ENCODE measurements at places on chromosomes 1 and 21. TPM values are rescaled to one million over a fixed set of nuclear protein-coding genes. Genes with fewer than 3 reads are reported as not detected.
A peak's percentile ranks its signal among the peaks of the same experiment; 100 is the strongest.

Gene LZIC
- total RNA-seq, result 29.7 TPM

Gene PLCH2
- total RNA-seq, result 0.11 TPM

Gene GOLT1A
- total RNA-seq, result not detected

Gene ALPL
- 20.3 TPM for total RNA-seq

Gene PAQR6
- total RNA-seq, result 2.6 TPM

Gene NTMT2
- total RNA-seq, result 2.0 TPM

Gene SLC44A5
- total RNA-seq, result 3.9 TPM

- peak; percentile 4 for DNase-seq
Measured at GRCh38 chr1:18732686-18733085, 102.0 kb downstream of the PAX7 start.

- no peak for DNase-seq
Measured at GRCh38 chr1:153612111-153612754, 704 bp downstream of the S100A16 start.

GRCh38 chr1:206544562-206545257 lies 37.4 kb downstream of the RASSF5 start:
- peak; percentile 85 for DNase-seq

- no peak for DNase-seq
Measured at GRCh38 chr1:147784941-147785340, 24.5 kb upstream of the GJA5 start.

DNA sequence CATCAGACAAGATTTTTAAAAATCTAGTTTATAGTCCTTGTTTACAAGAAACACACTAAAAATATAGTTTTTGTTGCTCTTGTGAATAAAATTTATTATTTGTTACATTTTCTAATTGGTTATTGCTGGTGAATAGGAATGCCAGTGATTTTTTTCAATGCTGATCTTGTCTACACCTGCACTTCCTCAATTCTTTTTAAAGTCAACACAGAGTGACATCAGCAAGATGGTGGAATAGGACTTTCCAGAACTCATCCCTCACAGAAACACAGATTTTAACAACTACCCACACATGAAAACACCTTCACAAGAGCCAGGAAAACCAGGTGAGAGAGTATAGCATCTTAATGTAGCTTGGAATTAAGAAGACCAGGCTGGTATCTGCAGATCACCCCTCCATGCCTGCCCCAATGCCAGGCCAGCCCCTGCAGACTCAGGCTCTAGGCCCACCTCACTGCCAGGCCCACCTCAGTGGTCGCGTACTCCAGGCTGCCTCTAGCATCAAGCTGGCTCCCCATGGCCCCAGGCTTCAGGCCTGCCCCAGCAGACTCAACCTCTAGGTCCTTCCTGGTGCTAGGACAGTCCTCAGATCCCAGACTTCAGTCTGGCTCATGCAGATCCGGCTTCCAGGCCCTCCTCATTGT lies 117.6 kb downstream of the WDR3 start:
- DNase-seq, result no peak

DNA sequence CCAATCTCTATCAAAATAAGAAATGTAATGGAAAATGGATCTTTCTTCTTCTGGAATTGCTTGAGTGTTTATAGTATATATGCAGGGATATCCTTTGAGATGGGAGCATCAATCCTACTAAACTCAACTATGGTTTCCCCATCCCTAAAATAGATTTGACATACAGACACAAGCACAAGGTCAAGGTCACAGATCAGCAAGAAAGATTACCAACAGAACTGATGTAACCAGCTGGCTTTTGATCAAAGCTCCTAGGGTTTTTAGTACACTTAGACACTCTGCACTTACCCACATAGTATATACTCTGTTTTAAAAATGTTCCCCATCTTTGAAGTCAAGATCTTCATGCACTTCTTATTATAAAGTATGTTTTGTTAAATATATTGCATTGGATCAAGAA lies 85.5 kb downstream of the NRIP1 start:
- DNase-seq, result no peak

- no peak for DNase-seq
Measured at GRCh38 chr1:192807211-192808162, 1.4 kb upstream of the RGS2 start.

GRCh38 chr1:235746245-235746644 lies 96.7 kb upstream of the GNG4 start:
- no peak for DNase-seq

- DNase-seq, result peak; percentile 76
Measured at GRCh38 chr1:84253891-84254290, 47.6 kb upstream of the SAMD13 start.

DNA sequence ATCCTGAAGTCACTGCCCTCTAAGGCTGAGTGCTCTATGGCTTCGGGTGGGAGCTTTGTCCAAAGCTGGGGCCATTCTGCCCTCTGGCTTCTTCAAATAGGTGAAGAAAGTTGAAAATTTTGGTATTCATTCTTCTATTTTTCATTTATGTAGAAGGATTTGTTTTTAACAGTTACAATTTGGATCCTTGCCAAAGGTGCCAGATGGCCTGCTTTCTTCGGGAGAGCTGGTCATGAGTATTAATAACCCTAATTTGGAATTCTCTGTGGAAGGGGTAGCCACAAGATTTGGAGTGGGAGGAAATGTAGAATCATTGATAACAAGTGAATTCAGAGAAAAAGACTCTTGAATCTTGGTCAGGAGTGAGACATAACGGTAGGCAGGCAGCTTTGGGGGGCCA lies 370.4 kb upstream of the ST6GALNAC5 start:
- DNase-seq, result no peak

DNA sequence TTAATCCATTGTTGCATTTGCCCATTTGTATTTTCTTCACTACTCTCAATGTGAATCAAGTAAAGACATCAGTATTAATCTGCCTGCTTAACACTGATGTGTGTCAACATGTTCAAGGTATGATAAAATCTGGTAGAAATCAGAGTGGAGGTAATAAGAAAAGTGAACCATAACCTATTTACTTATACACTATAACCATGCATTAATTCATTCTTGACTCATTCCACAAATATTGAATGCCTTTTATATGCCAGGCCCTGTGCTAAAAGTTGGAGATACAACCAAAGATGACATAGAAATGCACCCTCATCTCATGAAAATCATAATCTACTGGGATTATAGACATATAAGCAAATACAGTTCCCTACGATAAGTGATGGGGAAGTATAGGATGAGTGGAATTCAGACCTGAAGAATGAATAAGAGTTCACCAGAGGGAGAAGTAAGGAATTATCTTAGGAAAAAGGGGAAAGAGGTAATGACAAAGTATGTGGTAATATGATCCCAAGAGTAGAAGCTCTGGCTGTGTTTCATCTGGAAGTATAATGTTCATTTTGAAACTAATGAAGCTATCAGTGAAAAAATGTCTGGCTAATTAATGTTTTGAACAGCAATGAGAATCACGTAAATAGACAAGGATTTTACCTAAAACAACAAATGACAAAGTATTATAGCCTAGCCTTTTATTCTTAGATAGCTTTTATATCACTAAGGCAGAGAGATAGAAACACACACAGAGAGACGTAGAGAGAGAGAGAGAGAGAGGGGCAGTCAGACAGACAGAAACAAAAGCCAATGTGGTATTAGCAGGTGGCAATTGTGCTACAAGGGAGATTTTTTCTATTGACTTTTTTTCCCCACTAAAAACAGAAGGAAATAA lies 7.0 kb upstream of the RWDD3 start:
- no peak for DNase-seq

DNA sequence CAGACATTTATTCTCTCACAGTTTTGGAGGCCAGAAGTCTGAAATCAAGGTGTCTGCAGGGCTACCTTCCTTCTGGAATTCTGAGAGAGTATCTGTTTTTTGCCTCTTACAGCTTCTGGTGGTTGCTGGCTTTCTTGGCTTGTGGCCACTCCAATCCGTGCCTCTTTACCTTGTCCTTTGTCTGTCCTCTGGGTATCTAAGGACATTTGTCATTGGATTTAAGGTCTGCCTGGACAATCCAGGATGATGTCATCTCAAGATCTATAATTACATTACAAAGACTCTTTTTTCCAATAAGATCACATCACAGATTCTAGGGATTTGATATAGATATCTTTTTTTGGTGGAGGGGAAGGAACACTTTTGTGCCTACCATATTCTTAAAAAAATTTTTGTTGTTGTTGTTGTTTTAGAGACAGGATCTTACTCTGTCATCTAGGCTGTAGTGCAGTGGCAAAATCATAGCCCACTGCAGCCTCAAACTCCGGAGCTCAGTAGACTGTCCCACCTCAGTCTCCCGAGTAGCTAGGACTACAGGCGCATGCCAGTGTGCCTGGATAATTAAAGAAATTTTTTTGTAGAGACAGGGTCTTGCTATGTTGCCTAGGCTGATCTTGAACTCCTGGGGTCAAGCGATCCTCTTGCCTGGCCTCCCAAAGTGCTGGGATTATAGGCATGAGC lies 61.9 kb downstream of the XPR1 start:
- no peak for DNase-seq

- no peak for DNase-seq
Measured at GRCh38 chr1:35925741-35926140, 5.2 kb upstream of the AGO3 start.
